ENCODE measurements at places on chromosomes 12 and 14.

- DNase-seq, result peak; percentile 57
Measured at GRCh38 chr12:128794661-128795529, 28.9 kb downstream of the SLC15A4 start.

GRCh38 chr12:128008341-128008740 lies 258.6 kb upstream of the TMEM132C start:
- no peak for DNase-seq

GRCh38 chr14:75820761-75821160 lies 159.7 kb downstream of the TTLL5 start:
- no peak for DNase-seq

DNA sequence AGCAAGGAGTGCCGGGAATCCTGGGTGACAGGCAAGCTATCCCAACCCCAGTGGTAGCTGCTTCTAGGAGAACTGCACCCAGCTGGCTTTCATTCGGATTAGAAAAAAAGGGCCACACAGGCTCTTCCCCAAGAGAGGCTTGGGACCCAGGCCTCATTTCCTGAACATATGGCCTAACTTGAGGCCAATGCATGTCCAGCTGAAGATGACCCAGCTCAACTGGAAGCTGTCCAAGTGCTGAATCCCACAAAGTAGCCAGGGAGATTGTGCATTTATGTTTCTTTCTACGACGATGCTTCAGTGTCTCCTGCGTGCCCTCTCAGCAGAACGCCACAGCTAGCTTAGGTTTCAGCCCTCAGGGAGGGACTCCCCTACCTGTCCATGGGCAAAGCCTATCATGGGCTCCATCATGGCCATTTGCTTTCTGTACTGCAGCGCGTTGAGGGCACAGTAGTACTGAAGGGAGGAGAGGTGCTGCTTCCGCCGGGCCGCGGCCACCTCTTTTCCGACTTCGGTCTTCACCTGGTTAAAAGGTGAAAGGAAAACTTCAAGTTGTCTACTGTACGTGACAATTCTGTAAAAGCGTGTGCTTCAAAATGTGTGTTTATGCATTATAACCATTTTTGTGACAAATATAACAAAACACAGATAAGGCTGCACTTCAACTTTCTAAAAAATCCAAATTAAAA lies 29.1 kb downstream of the APPL2 start:
- DNase-seq, result no peak

- DNase-seq, result no peak
Measured at GRCh38 chr12:10779103-10779502, 23.3 kb downstream of the TAS2R7 start.

All from CD4-positive, alpha-beta T cell treated with Interleukin-10 for 1 hour (primary cell).